ENCODE measurements at places on chromosomes 5 and 9.
A peak's percentile ranks its signal among the peaks of the same experiment; 100 is the strongest.

DNA sequence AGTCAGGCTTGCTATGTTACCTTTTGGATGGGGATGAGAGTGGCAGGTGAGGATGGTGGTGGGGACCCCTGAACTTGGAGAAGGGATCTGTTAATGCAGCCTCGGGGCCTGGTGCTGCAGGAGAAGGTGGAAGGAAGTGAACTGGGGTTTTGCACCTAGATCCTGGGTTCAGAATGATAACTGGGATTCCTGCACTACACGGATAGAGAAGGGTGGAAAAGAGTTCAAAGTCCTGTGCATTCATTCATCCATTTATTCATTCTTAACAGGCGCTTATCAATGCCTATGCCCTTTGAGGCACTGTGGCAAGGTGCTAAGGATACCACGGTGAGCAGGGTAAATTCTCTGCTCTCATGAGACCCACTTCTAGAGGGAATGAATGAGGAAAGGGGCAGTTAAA is 41.7 kb upstream of the TJP2 start:
- no peak for DNase-seq

- DNase-seq, result no peak
These were observed 14.2 kb upstream of the CCNB1 start for GRCh38 chr5:69152731-69153130.

DNA sequence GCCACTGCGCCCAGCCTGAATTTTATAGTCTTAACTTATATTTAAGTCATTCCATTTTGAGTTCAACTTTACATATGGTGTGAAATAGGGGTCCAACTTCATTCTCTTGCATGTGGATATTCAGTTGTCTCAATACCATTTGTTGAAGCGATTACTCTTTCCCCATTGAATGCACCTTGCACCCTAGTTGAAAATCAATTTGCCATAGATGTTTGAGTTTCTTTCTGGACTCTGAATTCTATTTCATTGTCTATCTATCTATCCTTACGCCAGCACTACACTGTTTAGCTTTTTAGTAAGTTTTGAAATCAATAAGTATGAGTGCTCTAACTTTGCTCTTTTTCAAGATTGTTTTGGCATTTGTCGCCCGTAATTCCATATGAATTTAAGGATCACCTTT is 49.8 kb downstream of the TMOD1 start:
- no peak for DNase-seq

GRCh38 chr9:100028201-100028784 is 70.5 kb downstream of the ERP44 start:
- DNase-seq, result peak; percentile 73

GRCh38 chr9:135579889-135580660 is 18.5 kb downstream of the PAEP start:
- no peak for DNase-seq

- no peak for DNase-seq
These were observed 3.9 kb downstream of the CYFIP2 start for GRCh38 chr5:157269761-157270272.

DNA sequence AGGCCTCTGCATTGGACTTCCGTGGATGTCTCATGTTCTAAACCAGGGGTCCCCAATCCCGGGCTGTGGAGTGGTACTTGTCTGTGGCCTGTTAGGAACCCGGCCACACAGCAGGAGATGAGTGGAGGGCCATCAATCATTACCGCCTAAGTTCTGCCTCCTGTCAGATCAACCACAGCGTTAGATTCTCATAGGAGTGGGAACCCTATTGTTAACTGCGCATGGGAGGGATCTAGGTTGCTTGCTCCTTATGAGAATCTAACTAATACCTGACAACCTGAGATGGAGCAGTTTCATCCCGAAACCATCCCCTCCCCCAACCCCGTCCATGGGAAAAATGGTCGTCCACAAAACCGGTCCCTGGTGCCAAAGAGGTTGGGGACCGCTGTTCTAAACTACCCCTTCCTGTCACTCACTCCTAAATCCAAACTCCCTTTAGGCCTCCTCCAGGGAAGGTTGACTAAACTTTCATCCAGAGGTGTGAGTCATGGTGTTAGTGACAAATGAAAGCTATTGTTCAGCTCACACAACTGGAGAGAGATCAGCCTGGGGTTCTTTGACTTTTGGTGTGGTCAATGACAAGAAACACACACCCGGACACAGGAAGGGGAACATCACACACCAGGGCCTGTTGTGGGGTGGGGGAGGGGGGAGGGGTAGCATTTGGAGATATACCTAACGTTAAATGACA is 9.5 kb downstream of the KCNV2 start:
- DNase-seq, result no peak

GRCh38 chr5:78803353-78803752 is 154.8 kb upstream of the LHFPL2 start:
- DNase-seq, result peak; percentile 22

DNA sequence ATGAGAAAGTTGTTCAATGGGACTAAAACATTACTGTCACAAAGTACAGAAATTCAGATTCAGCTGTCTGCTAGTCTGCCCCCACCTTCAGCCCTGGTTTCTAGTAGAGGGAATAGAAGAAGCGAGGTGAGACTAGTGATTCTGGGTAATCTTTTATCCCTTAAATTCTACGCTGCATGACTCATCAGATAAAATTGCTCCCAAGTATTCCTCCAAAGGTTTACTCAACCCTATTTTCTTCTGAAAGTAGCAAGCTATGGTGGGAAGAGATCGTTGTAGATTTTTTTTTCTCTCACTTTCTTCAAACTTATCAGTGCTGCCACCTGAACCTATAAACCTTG is 318.9 kb upstream of the RIOK2 start:
- no peak for DNase-seq

DNA sequence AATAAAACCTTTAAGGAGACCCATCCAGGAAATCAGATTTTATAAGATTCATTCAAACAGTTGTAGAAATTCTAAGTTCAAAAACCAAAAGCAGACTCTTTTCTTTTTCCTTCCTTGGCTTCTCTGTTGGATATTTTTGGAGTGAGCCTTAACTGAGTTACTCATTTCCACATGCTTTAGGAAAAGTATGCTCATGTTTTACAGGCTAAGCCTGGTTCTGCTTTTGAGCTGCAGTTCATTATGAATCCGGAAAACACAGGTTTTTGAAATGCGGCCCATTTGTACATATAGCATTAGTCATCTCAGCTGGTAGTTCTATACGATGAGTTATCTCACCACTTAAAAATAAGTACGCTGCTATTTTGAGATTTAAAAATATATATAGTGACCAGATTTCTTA is 156.6 kb upstream of the DMRT1 start:
- DNase-seq, result no peak

GRCh38 chr9:79577969-79578723 is 6.4 kb downstream of the TLE4 start:
- no peak for DNase-seq

DNA sequence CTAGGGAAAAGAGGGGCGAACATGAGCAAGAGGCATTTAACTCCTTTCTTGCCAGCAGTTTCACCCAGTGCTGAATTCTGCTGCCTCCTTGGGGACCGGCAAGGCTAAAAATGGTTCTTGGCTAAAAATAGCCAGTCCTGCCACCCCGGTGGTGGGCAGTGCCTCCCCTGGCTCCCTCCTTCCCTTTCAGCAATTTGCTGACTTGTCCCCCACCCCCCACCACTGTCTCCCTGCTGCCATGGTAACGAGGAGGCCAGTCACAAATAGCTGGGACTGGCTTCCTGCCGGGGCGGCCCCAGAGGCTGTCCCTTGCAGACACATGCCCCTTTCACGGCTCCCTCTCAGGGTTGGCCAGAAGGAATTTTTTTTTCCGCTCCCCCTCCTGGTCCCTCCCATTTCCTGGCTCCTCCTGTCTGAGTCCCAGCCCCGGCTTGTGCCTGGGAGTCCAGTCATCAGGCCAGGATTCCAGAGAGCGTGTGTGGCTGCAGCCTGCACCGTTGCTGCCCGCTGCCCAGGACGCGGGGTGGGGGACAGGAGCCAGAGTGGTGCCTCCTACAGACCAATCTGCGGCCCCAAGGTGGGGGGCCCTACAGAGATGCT is 130.3 kb downstream of the RGS3 start:
- DNase-seq, result peak; percentile 91

GRCh38 chr5:22431406-22431805 is 421.7 kb downstream of the CDH12 start:
- no peak for DNase-seq

DNA sequence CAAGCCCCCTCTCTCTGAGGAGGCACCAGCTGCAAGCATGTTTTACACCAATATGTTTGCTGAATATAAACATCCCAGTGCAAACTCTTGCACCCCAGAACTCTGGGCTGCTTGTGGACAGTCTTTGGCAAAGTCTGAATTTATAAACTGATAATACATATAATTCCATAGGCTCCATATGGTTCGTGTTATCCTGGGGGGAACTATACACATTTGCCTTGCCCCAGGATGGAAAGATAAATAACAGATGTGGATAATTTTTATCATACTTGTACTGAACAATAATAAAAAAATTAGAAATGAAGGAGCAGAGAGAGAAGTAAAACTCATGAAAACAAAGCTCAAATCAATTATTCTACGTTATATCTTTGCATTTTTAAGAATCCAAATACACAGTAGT is 50.6 kb upstream of the GAS1 start:
- no peak for DNase-seq

- no peak for DNase-seq
These were observed 128.7 kb downstream of the PAX5 start for GRCh38 chr9:36905101-36906066.

DNA sequence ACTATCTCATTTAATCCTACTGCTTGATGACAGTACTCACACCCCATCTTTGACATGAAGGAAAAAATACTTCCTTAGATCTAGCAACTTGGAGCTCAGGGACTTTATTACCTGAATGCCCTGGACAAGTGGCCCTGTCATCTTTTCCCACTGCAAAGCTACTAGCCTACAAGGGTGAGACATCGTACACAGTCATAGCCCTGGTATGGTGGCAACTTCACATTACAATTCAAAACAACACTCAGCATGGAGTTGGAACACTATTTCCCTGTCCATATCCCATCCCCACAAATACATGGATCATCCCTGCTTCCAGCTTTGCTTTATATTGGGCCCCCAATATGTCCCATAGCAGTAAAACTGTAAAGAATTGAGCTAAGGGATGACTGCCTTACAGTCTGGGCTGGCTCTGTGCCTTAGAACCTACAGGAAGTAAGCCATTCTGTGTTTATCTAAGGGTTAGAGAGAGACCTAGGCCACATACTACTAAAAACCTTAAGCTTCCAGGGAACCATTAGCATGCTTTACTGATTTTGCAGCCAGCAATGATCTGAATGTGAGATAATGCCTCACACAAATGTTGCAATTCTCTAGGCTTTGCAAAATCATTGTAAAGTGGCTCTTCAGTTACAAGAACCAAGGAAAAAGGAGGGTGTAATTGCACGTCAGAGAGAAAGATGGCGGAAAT is 55.9 kb downstream of the OTULIN start:
- no peak for DNase-seq

GRCh38 chr9:98087420-98088354 is 31.2 kb downstream of the NANS start:
- DNase-seq, result no peak

DNA sequence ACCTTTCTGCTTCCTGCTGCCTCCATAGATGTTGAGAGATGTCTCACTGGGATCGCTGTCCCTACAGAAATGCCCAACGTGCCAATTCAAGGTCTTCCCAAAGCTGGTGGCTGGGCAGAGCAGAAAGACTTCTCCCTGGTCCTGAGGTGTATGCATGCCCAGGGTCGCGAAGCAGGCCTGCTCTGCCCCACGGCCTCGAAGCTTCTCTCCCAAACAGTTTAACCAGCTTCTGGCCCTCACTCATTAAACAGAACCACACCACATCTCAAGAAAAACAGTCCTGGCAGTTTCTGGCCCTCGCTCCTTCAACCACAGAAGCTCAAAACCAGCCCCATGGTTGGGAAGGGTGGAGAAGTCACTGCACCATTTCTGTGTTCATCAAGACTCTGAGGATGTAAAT is 14.7 kb upstream of the SMIM32 start:
- DNase-seq, result no peak

DNA sequence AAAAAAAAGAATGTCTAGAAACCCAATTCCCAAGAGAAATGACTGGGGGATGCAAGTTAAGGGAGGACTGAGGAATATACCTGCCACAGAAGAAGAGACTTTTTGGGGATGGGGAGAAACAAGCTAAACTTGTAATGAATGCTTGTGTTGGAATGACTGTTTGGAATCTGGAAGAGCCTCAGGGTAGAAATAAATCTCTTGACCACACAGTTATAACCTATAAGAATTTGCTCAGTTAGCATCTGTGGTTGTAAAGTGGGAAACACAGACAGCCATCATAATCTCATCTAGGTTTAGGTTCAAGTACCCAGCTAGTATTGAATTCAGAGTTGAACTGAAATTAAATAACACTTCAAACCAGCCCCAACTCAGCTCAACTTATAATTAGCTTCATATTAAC is 678.3 kb upstream of the CHD1 start:
- no peak for DNase-seq

DNA sequence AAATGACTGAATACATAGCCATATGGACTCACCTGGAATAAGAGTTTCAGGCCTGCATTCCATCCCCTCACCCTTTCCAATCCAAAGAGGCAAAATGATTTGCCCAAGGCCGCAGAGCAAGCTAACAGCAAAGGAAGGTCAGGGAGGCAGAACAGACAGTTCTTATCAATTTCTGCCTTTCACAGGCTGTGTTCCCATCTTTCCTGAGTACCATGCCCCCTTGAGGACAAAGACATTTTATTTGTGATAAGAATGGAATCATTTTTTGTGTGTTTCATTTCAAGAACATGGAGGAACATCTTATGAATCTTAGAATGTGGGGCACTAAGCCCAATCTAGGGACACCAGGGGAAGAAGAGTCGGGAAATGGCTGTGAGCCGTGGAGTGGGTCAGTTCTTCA is 13.9 kb downstream of the LHFPL2 start:
- DNase-seq, result no peak
